Amniotic stem cell (primary cell): ENCODE measurements at places on chromosomes 12 and 14.

- DNase-seq, result no peak
These were observed 32.5 kb upstream of the ANO2 start for GRCh38 chr12:5977556-5977955.

DNA sequence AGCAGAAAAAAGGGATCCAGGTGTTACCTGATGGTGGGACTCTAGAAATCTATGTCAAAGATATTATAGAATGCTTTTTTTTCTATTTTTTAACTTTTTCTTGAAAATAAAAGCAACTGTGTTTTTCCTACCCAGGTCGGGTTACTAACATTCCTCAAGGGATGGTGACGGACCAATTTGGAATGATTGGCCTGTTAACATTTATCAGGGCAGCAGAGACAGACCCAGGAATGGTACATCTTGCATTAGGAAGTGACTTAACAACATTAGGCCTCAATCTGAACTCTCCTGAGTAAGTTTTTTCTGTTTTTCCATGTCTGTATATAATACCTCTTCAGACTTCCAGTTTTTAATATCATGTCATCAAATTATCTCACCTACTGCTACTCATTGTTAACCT, 27.6 kb upstream of the KCNMB4 start:
- no peak for DNase-seq

GRCh38 chr12:93315385-93315906, 62.3 kb upstream of the NUDT4 start:
- DNase-seq, result no peak

GRCh38 chr12:94767956-94768355, 117.6 kb upstream of the TMCC3 start:
- no peak for DNase-seq

GRCh38 chr14:38989922-38990546, 113.0 kb downstream of the SEC23A start:
- DNase-seq, result no peak

- DNase-seq, result no peak
These were observed 1085.4 kb downstream of the SLC6A15 start for GRCh38 chr12:83827193-83827592.

- no peak for DNase-seq
These were observed 68.7 kb downstream of the RBM19 start for GRCh38 chr12:113897406-113897805.

DNA sequence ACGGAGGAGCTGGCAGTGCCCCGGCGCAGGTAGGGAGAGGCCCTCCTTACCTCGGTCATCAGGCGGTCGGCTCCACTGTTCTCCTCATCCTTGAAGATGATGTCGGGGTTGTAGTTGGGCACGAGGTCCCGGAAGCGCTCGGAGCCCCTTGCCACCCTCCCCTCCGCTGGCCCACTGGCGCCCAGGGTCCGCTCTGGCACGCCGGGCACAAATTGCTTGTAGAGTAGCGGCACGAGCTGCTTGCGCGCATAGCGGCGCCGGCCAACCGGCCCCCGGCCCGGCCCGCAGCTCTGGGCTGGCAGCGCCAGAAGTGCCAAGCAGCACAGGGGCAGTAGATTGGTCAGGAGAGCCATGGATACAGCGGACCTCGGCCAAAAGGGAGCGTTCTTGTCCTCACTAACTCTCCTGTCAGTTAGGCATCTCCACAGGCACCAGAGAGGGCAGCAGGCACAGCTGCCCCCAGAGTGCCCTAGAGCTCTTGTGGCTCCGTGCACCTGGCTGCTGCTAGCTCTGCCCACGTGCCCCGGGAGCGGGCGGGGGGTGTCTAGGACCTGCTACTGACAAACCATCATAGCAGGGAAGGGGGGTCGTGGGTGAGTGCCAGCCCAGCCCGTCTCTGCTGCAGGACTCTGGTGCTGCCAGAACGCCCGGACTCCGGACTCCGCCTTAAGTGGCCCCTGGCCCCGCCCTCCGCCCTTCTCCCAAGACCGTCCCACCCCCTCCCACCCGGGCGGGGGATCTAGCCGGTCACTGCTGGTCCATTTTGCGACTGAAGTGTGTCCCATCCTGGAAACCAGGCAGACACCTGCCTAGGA, at the start of gene DHH:
Gene DHH (minus strand): TSS at position 642 of the 815 bp plus-strand sequence. CDS start 289 bp downstream, at position 353.
- no peak for DNase-seq

DNA sequence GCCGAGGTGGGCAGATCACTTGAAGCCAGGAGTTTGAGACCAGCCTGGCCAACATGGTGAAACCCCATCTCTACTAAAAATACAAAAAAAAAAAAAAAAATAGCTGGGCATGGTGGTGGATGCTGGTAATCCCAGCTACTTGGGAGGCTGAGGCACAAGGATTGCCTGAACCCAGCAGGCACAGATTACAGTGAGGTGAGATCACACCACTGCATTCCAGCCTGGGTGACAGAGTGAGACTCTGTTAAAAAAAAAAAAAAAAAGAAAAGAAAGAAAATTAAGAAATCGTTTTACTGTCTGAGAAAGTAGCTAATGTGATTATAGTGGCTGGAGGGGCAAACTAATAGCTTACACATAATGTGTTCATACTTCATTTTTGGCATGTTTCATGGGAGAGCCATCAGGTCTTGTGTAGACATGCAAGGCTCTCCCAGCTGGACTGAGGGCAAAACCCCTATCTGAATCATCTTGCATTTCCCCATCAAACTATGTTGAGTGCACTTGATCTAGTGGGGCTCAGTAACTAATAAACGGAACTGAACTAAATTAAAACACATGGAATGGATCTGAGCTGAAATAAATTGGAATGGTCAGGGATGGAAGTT, 16.2 kb downstream of the KIF21A start:
- DNase-seq, result no peak

GRCh38 chr14:71620401-71620800, 311.8 kb upstream of the RGS6 start:
- peak; percentile 4 for DNase-seq

DNA sequence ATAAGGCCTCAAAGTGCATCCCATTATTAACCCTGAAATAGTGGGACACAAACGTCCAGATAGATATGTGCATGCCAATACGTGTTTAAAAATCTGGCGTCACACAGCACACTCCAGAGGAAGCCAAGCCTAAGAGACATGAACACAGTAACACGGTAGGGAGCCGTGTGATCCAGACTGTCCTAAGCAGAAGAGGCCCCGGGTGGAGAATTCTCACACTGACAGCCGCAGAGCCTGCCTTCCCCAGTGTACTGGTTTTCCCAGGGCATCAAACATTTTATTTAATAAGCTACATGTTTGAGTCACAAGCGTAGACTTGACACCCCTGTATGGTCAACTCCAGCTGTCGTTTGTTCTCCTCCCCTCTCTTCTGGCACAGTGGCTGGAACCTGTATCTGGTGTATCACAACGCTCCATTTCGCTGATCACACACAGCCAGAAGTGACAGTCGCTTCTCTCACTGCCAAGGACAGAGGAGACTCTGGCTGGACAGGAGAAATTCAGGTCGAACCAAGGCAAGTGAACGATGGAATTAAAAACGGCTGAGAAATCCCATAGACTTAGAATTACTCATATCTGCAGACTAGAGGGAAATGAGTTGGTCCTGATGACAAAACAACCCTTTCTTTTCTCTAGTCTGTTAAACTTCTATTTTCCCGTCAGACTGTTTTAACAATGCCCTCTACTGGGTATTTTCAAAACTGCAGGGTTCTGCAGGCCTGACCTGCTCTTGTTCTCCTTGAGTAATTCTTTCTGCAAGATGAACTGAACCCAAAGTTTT, 359.9 kb downstream of the RGS6 start:
- peak; percentile 9 for DNase-seq

- DNase-seq, result no peak
These were observed 69.4 kb downstream of the SRGAP1 start for GRCh38 chr12:63913929-63914328.
